ENCODE measurements at places on chromosomes 1 and 21.

- DNase-seq, result no peak
Measured at GRCh38 chr1:74703386-74704182, 29.3 kb downstream of the CRYZ start.

DNA sequence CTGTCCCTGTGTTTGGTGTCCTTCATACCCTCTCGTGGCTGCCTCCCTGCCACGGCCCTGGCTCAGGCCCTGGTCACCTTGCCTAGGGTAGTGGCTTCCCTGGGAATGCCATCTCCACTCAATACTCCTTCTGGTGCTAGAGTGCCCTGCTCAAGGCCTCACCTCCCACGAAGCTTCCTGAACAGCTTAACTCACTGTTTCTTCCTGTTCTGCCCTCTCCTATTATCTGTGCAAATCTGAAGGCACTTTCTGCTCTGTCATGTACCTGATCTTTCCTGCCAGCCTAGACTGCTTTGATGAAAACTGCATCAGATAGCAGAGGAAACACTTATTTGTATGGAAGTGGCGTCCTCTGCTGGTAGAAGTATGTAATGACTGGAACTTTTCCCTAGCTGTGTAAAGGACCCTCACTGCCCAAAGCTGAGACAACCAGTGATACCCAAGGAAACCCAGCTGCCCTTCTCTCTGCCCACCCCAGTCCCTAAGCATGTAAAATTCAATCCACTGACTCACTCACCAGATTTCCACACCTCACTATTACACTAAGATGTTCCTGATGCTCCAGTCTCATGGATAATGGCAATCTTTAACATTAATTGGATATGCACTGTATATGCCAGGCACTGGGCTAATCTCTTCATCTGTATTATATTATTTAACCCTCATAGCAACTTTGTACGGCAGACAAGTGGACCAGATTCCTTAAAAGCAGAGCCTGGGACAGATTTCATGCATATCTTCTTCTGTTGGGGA is 36.2 kb upstream of the BTG2 start:
- peak; percentile 44 for DNase-seq

DNA sequence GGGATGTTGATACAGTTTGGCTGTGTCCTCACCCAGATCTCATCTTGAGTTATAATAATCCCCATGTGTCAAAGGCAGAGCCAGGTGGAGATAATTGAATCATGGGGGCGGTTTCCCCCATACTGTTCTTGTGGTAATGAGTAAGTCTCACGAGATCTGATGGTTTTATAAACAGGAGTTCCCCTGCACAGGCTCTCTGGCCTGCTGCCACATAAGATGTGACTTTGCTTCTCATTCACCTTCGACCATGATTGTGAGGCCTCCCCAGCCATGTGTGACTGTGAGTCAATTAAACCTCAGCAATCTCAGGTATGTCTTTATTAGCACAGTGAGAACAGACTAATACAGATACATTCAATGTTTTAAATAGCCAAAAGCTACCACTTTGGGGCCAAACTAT is 41.1 kb downstream of the SLC35F3 start:
- no peak for DNase-seq

- peak; percentile 95 for DNase-seq
Measured at GRCh38 chr1:169105434-169106094, 926 bp upstream of the ATP1B1 start.

DNA sequence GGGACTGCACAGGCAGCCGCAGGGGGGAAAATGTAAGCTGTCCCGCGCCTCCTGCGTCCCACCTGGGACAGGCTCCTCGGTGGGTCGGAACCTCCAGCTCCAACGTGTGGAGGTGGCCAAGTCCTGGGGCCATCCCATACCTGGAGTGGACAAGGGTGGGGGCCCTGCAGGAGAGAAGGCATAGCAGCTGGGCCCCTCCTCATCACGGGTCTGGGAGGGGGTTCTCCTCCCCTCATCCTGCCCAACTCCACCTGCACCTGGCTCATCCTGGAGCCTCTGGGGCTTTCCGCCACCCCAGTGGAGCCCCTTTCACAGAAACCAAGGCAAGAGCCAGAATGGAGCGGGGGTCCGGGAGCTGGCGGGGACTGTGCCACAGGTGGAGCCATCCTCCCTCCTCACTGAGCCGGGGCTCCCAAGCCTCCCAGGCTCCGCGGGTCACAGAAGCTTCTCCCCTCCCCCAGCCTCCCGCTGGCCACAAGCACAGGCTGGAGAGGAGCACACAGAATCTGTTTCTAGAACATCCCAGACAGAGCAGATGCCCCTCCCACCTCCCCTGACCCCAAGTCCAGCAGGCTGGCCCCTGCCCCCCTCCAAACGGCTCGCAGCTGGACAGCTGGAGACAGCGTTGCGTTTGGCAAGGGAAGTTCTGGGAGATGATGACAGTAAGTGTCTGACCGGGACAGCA is 65.8 kb downstream of the MEGF6 start:
- DNase-seq, result no peak

DNA sequence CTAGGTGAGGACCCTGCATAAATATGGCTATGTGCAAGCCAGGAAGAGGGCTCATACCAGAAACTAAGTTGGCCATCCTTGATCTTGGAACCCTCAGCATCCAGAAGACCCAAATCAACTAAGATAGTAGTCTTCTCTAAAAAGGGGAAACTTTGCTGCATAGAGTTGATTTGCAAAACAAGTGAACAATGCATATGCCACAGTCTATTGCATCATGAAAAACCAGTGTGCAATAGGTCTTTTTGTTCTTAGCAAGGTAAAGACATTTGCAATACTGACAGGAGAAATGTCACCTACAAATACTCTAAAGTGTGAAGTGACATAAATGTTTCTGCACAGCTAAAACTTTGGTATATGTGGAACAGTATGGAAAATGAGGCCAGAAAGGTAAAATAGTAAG is 2.0 kb upstream of the IFI16 start:
- DNase-seq, result no peak

GRCh38 chr1:54498383-54499096 is 49.5 kb upstream of the ACOT11 start:
- DNase-seq, result no peak

DNA sequence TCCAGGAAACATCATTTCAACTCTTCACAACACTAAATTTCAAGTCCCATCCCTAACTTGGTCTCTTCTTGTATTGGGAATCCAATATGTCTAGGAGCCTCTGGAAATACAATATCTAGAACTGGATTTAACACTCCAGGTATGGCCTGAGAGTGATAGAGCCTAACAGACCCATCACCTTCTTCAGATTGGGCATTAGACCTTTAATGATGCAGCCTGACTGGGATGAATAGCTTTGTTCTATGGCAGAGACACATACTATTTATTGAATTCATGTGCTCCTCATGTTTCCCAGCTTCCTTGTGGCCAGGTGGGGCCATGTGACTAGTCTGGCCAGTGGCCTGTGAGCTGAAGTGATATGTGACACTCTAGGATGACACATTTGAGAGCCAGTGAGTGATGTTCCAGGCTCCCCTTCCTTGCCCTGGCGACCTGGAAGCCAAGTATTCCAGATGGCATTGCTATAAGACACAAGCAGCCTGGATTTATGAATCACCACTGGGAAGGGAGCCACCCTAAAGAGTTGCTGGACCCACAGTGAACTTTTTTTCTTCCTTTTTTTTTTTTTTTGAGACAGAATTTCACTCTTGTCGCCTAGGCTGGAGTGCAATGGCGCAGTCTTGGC is 31.0 kb upstream of the POU3F1 start:
- no peak for DNase-seq

- DNase-seq, result peak; percentile 21
Measured at GRCh38 chr1:16155537-16156410, at the start of gene EPHA2. TSS of gene EPHA2 (minus strand) at chr1:16156069. CDS start at chr1:16155932, 137 bp downstream.

GRCh38 chr1:239735111-239735510 is 348.7 kb downstream of the CHRM3 start:
- DNase-seq, result no peak

GRCh38 chr1:222182641-222183040 is 365.3 kb downstream of the HHIPL2 start:
- no peak for DNase-seq

- DNase-seq, result no peak
Measured at GRCh38 chr21:46661642-46662366, 26.3 kb downstream of the PRMT2 start.

DNA sequence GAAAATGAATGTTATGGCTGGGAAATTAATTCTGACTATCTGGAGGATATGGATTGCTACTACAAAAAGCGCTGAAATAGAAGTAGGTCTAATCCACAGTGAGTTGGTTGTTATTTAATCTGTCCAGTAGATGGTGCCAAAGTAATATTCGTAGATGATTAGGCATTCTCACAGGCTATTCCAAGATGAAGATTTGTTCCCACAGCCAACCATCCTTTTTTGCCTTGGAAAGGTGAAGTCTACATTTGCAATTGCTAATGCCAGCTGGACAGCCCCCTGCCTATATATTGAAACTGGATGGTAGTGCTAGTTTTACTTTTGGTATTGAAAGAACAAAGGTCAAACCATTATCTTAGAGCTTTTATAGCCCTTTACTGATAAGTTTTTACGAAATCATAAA is 43.8 kb downstream of the RBM11 start:
- DNase-seq, result peak; percentile 44

DNA sequence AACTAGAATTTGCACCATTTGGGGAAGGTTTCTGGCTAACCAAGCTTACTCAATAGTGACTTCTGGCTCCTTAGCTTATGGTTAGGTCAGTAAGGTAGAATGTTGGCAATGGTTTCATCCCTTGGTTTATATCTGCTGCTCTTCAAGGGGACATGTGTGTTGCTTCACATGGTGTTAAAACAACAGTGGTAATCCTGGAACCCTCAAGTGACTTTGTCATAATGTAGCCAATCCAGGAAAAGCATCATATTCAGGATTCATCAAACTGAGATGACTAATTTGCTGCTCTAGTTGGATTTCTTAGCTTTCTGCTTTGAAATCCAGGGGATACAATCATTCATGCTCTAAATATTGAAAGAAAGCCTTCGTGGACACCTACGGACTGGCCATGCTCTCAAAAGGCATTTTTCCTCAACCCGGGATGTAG is 108.7 kb downstream of the RGL1 start:
- no peak for DNase-seq

- DNase-seq, result no peak
Measured at GRCh38 chr1:156497743-156498431, 2.7 kb downstream of the MEF2D start.

DNA sequence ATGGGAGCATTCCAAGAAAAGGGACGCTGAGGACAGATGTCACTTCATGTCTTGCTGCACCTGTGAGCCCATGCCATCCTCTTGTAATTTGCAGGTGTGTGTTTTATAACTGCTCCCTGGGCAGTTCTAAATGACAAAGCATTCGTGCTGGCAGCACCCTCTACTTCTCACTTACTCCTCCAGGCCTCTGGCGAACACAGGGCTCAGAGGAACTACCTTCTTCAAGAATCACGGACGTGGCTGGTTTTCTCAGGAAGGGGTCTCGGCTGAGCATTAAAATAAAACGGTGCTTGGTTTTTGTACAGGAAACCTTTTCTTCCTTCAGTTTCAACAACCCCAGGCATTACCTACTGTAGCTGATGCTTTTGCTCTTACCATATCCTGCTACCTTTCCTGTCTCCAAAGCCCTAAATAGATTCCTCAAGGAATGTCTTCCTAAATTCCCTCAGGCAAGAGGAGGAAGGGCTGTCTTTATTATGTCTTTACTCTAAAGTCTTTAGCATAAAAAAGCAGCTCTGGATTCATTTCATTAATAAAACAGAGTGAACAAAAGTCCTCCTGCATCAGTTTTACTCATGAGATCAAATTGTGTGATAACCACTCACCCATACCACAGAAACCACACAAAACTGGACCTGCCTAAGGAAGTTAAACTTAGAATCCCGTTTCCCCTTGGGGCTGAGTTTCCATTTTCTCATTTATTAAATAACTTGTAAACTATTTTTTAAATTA is 79.0 kb upstream of the MAP10 start:
- no peak for DNase-seq

DNA sequence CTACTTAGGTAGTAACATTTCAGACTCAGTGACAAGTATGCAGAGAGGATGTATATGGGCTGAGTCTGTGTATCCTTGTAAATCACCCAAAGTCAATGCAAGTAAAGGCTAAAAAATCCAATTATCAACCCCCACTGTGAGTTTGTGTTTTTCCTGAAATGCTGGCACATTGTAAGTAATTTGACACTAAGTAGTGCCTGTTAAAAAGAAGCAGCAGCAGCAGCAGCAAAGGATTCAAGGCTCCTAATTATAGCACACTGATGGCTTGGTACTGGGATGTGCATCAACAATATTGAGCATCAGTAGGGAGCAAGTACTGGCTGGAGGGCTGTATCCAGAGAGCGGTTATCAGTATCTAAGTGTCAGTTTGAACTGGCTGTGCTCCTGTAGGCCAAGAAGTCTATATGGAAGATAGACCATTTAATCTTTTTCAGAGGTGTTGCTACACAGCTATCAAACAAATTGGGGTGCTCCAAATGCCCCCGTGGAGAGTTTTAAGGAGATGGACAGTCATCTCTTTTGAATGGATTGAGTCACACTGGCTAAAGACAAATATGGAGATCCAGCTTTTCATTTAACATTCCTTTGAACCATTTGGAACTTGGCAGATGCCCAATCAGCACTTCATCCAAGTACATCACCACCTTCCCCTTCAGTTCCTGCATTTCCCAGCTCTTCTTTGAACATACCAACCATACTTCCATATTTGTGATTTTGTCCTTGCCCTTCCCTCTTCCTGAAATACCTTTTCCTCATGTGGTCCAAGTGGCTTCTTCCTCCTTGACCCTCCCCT is 241.2 kb upstream of the ST6GALNAC5 start:
- no peak for DNase-seq

- no peak for DNase-seq
Measured at GRCh38 chr21:29825936-29826335, 113.9 kb downstream of the GRIK1 start.

DNA sequence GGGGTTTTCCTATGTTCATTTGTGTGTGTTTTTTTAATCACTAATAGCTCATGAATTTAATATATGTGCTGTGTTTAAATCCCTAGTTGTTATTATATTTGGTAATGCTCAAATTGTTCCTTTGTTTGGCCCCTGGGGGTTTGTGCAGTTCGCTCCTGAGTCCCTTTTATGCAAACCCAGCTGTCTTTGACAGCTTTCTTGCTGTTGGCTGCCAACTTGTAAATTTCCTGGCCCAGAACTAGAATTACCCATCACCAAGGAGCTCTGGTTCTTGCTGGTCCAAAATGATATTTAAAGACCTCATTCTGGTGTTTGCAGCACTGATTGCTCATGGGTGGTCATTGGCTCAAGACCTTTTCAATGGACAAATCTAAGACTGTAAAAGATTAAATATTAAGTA is 39.6 kb upstream of the PGBD5 start:
- no peak for DNase-seq

DNA sequence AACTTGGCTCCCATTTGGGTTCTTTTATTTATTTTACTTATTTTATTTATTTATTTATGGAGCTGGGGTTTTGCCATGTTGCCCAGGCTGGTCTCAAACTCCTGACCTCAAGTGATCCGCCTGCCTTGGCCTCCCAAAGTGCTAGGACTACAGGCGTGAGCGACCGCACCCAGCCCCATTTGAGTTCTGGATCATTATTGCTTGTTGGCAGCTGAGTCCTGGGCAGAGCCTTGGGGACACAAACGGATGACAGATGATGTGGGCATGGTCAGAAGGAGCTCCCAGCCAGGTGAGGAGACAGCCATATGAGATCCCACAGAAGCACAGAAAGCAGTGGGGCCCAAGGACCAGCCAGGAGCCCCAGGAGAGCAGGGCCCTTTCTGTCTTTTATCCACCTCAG is 254.0 kb downstream of the MATN1 start:
- DNase-seq, result no peak
